RWPE1 (cell line): ENCODE measurements at places on chromosomes 16 and 17.

DNA sequence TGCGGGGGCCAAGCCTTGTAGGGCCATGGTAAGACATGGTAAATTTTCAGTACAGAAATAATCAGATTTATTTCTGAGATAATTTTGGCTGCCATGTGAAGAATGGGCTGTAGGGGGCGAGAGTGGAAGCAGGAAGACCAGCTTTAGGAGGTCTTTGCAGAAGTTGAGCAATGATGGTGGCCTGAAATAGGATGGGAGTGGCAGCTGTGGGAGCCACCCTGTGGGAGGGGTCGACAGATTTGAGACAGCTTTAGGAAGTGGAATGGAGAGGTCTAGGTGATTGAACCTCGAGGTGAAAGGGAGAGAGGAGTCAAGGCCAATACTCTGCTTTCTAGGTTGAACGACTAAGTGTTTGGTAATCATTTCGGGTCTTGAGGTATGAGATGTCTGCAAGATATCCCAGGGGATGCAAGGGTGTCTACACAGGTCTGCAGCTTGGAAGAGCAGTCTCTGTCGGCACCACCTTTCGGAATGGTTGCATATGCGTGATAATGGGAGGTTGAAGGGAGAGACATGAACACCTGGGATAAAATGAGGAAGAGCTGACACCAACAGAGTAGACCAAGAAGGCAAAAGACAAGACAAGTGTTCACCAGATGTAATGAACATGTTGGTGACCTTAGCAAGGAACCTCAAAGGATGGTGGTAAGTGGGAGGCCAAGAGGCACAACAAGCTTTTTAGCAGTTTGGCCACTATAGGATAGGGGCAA is 4.2 kb upstream of the ATXN7L3 start:
- DNase-seq = no peak

DNA sequence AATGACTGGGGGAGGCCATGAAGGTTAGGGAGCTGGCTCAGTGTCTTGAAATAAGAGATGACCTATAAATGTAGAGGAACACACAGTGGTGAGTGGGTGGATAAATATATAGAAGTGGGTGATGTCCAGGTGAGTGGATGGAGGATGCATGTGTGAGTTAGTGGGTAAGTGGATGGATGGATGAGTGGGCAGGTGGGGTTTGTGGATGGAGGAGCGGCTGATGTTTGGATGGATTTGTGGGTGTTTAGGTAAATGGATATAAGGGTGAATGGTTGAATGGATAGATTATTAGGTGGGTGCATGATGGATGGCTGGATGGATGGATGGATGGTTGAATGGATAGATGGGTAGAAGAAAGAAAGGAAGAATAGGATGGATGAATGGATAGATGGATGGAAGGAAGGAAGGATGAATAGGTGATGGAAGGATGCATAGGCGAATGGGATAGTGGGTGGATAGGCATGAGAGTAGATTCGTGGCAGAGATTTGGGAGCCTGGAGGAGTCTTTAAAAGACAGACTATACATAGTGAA is 19.1 kb upstream of the TAC4 start:
- no peak for DNase-seq

- no peak for DNase-seq
Observed at GRCh38 chr17:44863061-44863918, 15.6 kb downstream of the HIGD1B start.

GRCh38 chr17:2903193-2903974 is 107.1 kb downstream of the RAP1GAP2 start:
- DNase-seq = no peak

DNA sequence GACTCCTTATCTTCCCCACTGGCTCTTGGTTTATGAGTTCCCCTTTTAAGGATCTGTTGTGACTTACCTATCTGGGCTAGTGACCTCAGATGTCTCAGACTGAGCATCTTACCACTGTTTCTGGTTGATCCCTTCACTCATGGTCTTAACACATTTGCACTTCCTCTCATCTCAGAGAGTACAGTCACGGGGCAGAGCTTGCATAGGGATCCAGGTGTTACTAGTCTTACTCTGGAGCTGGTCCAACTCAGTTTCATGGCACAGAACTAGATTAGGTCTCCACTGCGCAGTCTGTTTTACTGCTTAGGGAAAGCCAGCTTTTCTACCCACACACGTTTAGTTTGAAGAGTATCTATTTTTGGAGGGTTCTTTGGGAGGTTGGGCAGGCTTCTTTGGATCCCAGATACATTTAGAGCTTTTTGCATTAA is 10.2 kb downstream of the GABARAPL2 start:
- no peak for DNase-seq

DNA sequence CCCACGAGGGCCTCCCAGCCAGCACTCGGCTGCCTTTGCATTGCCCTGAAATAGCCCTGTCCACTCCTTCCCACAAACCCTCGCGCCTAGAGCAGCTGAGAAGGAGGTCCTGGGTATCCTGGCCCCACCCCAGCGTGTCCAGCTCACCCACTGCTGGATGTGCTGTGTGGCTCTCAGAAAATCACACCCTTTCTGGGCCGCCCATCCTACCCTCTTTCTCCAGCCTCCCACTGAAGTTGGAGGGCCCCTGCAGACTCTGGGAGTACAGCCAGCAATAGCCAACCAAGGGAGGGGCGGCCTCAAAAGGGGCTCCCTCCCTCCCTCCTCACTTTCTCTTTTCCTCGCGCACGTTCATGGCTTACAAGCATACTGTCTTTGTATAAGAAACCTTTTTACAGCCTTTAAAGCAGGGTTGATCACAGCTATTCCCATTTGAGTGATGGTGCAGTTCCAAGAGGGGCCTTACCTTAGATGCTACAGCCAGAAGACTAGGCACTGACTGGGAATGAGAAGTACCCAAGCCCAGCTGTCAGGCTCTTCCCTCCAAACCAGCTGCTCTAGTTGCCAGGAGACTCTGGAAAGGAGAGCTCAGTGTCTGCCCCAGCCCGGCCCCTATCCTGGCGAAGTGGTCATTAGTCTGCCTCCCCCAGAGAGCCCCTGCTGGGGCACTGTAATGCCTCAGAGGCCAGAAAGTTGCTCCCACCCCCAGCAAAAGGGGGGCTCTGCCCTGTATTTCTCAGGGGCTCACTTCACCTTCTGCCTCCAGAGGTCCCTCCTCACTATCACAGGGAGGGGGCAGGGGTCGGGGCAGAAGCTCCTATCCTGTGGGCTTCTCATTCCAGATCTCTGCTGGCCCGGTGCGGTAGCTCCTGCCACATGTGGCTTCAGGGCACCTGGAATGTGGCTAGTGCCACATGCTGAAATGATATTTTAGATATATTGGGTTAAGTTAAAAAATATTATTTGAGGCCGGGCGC is 38.1 kb downstream of the DCAKD start:
- DNase-seq = no peak
